ENCODE measurements at places on chromosomes 12 and 14.

- DNase-seq, result no peak
Observed at GRCh38 chr12:18057051-18057450, 32.9 kb downstream of the RERGL start.

GRCh38 chr12:118183711-118184110, 47.8 kb downstream of the PEBP1 start:
- no peak for DNase-seq

- DNase-seq, result no peak
Observed at GRCh38 chr14:24081739-24082211, 10.4 kb downstream of the CPNE6 start.

DNA sequence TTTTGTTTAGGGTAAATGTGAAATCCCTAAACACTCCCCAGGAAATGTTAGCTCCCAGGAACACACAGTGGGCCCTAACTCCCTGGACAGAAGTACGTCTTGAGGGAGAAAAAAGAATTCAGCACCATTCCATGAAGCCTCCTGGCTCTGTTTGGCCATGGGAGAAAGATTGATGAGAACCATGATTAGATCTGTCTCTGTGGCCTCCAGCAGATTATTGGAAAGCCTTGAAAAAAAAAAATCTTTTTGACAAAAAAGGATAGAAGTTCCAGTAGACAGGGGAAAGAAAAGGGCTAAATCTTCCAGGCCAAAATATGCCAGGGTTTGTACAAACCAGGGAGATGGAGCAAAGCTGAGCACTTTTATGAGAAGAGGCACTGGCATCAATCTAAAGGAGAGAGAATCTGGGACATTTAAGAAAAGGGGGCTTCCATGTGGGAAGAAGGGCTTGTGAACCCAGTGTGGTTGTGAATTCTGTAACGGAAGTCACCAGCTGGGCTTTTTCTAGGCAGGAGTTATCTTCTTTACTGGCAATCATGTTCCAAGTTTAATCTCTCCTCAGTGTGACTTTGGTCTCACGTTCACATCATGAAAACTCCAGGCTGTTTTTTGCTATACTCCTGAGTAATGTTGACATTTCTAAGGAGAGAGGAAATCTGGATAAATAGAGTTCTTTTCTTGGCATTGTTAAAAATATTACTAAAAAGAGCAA, 426.7 kb downstream of the RAD51B start:
- DNase-seq, result no peak

- no peak for DNase-seq
Observed at GRCh38 chr12:64042911-64043310, 179.2 kb downstream of the KICS2 start.

DNA sequence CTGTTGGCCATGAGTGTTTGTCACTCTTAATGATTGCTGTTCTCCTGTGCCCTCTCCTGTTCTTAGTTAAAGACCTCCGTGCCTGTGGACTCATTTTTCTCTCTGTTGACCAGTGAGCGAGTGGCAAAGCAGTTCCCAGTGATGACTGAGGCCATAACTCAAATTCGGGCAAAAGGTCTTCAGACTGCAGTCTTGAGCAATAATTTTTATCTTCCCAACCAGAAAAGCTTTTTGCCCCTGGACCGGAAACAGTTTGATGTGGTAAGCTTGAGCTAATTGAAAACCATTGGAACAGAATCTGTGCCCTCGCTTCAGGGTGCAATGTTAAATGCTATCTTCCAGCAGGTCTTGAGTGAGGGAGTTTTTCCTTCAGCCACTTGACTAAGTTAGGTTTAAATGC, 19.8 kb downstream of the ACAD10 start:
- no peak for DNase-seq

DNA sequence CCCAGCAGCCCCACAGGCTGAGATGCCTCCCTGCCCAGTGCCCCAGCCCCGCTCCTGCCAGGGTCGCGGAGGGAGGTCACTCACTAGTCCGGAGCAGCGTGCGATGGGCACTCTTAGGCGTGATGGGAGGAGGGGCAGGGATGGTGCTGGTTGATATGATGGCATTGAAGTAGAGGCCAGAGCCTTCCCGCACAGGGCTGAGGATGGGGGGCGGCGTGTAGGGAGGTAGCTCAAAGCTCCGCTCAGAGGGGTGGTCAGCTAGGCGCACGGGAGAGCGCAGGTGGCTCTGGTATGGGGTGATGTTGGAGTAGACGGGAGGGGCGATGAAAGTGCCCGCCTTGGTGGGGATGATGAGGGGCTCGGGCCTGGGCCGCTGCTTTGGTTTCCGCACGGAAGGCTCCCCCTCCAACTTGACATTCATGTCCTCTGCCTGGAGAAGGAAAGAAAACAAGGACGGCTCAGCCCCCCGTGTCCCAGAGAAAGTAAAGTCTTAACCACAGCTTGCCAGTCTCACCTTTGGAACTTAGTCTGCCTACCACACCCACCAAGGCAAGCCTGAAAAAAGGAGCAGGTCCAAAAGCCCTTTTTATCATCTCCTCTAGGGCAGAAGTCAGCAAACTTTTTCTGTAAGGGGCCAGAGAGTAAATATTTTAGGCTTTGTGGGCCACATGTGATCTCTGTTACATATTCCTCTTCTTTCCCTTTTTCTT, 15.5 kb upstream of the PNMA1 start:
- no peak for DNase-seq

Data from T-helper 22 cell (primary cell).